ENCODE measurements at places on chromosomes 16 and 17. TPM values are rescaled to one million over a fixed set of nuclear protein-coding genes. Genes with fewer than 3 reads are reported as not detected.

DNA sequence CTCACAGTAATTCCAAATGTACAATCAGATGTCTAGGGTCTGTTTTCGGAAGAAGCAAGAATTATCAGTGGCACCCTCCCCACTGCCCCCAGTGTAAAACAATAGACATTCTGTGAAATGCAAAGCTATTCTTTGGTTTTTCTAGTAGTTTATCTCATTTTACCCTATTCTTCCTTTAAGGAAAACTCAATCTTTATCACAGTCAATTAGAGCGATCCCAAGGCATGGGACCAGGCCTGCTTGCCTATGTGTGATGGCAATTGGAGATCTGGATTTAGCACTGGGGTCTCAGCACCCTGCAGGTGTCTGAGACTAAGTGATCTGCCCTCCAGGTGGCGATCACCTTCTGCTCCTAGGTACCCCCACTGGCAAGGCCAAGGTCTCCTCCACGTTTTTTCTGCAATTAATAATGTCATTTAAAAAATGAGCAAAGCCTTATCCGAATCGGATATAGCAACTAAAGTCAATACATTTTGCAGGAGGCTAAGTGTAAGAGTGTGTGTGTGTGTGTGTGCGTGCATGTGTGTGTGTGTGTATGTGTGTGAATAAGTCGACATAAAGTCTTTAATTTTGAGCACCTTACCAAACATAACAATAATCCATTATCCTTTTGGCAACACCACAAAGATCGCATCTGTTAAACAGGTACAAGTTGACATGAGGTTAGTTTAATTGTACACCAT, 59.7 kb downstream of the HLF start:
- H3K36me3 ChIP-seq = no peaks in the 10 kb centered on the region
- H3K4me3 ChIP-seq = no peak overlapping the region
- no peak for DNase-seq

DNA sequence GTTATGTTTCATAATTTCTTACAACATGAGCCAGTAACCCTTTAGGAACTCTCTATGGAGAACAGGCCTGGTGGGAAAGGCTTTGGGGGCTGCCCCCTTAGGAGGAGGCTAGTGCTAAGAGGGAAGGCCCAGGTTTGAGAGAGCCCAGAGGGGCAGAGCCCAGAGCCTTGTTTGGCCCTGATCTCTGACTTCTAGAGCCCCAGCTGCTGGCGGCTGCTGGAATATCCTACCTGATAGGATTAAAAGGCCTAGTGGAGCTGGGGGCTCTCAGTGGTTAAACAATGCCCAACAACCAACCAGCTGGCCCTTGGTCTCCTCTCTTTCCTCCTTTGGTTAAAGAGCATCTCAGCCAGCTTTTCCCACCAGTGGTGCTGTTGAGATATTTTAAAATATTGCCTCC, 54.1 kb downstream of the IGF2BP1 start:
- H3K4me3 ChIP-seq = no peak overlapping the region
- H3K4me1 ChIP-seq = no peaks in the 10 kb centered on the region
- H3K27me3 ChIP-seq = peaks cover 3% of the 10 kb centered on the region
- no peak for DNase-seq

GRCh38 chr16:15653227-15653626, 3.2 kb downstream of the NDE1 start:
- H3K36me3 ChIP-seq = peaks cover 57% of the 10 kb centered on the region
- no peaks in the 10 kb centered on the region for H3K27me3 ChIP-seq
- H3K4me3 ChIP-seq = peak overlapping the region; percentile 65
- peak overlapping the region; percentile 41 for H3K27ac ChIP-seq
- peaks cover 60% of the 10 kb centered on the region for H3K4me1 ChIP-seq

GRCh38 chr16:4293822-4294457, 21.1 kb upstream of the TFAP4 start:
- DNase-seq = no peak
- no peaks in the 10 kb centered on the region for H3K4me1 ChIP-seq
- no peak overlapping the region for H3K27ac ChIP-seq
- no peaks in the 10 kb centered on the region for H3K36me3 ChIP-seq
- H3K4me3 ChIP-seq = no peak overlapping the region

DNA sequence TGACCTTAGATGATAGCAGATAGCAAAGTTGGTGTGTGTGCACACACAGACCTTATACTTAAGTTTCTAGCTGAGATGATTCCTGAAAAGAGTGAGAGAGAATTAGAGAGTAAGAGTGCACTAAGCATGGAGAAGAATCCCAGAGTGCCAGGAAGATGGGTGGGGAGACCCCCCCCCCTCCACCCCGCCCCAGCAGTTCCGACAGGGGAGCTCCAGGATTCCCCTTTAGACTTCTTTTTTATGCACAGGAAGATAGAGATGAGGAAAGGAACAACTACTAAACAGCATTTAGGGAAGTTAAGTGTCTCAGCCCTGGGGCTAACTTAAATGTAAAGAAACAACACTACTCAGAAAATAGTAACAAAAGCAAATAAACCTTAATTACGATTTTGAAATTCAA, 878.0 kb upstream of the GOT2 start:
- H3K27me3 ChIP-seq = no peaks in the 10 kb centered on the region
- no peak overlapping the region for H3K4me3 ChIP-seq
- H3K4me1 ChIP-seq = no peaks in the 10 kb centered on the region
- H3K27ac ChIP-seq = no peak overlapping the region
- no peaks in the 10 kb centered on the region for H3K36me3 ChIP-seq

Gene HOXB6
- not detected for total RNA-seq

DNA sequence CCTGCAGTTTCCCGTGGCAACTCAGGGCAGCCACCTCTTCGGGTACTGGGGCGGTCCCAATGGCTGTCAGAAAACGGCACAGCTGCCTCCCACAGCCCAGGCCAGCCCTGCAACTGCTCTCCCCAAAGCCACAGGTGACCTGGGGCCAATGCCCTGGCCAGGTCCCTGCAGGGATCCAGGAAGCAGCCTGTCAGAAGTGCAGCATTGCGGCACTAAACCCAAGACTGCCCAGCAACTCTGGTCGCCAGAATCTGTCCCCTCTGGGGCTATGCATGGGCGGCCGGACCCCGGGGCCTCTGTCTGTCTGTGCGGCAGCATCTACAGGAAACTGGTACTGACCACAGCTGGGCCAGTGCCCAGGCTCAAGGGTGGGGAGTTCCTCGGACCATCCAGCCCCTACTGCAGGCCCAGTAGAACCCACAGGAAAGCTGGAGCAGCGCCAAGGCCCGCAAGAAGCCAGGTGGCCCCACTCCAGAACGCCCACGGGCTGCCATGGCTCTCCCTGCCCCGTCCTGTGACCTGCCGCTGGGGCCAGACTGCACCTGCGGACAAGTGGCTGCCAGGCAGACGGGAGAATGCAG, 5.5 kb downstream of the CYBC1 start:
- H3K36me3 ChIP-seq = peaks cover 65% of the 10 kb centered on the region
- no peak for DNase-seq
- H3K27ac ChIP-seq = no peak overlapping the region
- H3K27me3 ChIP-seq = no peaks in the 10 kb centered on the region
- H3K4me1 ChIP-seq = peaks cover 60% of the 10 kb centered on the region

GRCh38 chr17:59669944-59670343, 37.3 kb downstream of the PTRH2 start:
- H3K4me3 ChIP-seq = peak overlapping the region; percentile 41
- H3K27me3 ChIP-seq = no peaks in the 10 kb centered on the region

DNA sequence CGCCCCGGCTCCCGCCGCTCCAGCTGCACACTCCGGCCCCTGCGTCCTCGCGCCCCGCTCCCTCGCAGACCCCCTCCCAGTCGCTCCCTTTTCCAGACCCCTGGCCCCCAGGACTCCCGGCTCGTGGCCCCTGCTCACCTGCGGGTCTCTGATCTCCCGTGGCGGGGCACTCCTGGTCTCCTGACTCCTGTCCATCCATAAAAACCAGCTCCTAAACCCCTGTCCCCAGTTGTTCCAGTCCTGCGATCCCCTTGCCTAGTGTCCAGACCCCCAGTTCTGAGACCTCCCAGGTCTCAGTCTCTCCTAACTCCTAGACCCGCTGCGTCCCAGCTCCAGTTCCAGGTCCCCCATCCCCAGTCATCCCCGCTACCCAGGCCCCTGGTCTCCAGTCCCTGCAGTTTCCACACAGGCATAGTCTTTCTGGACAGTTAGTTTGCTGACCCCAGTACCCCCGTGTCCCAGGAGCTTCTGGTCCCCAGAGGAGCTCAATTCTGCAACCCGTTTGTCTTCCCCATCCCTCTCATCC, 379 bp downstream of the SNX29 start:
- H3K27ac ChIP-seq = peak overlapping the region; percentile 77
- H3K4me1 ChIP-seq = peaks cover 61% of the 10 kb centered on the region
- H3K36me3 ChIP-seq = peaks cover 30% of the 10 kb centered on the region
- DNase-seq = no peak
- no peaks in the 10 kb centered on the region for H3K27me3 ChIP-seq
- peak overlapping the region; percentile 96 for H3K4me3 ChIP-seq

- H3K27me3 ChIP-seq = no peaks in the 10 kb centered on the region
- H3K27ac ChIP-seq = no peak overlapping the region
- no peak for DNase-seq
- peak overlapping the region; percentile 91 for H3K4me3 ChIP-seq
- H3K36me3 ChIP-seq = peaks cover 4% of the 10 kb centered on the region
- peaks cover 24% of the 10 kb centered on the region for H3K4me1 ChIP-seq
These were observed 1.6 kb upstream of the DUSP14 start for GRCh38 chr17:37488009-37488604.

DNA sequence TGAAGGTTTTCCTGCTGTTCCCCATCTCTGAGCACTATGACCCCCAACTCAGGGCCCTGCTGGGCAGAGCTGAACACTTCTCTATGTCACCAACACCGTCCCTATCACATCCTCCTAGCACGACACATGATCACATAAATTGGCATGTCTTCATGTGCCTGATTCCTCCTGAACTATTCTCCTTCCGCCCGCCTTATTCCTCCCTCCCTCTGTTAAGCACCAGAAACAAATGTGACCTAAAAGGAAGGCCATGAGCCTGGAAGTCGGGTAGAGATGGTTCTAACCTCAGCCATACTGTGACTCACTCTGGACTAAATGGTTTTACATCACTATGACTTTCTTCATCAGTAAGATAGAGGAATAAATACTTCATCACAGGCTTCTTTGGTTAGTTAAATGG, 80.8 kb upstream of the DYNLRB2 start:
- no peak for DNase-seq
- H3K27ac ChIP-seq = no peak overlapping the region

GRCh38 chr16:75997606-75998005, 271.3 kb upstream of the CPHXL start:
- H3K27me3 ChIP-seq = no peaks in the 10 kb centered on the region
- no peak overlapping the region for H3K4me3 ChIP-seq
- no peak for DNase-seq
- no peaks in the 10 kb centered on the region for H3K36me3 ChIP-seq
- no peak overlapping the region for H3K27ac ChIP-seq
- H3K4me1 ChIP-seq = no peaks in the 10 kb centered on the region

DNA sequence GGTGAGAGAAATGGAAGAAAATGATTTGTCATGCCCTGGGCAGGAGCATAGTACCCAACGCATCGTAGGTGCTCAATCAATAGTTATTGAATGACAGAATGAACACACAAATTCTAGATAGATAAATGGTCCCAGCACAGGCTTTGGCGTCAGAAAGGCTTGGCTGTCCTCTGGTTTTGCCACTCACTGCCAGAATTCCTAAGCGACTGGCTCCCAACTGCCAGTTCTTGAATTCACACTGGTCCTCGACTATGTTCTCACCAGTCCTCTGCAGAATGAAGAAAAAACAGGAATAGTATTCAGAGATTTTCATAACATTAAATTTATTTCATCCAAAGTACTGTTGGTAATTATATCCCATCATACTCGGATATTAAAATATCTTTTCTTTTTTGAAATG, 163.1 kb upstream of the NOL11 start:
- H3K36me3 ChIP-seq = peaks cover 7% of the 10 kb centered on the region
- no peak for DNase-seq
- H3K4me3 ChIP-seq = no peak overlapping the region
- no peaks in the 10 kb centered on the region for H3K4me1 ChIP-seq
- H3K27me3 ChIP-seq = no peaks in the 10 kb centered on the region

DNA sequence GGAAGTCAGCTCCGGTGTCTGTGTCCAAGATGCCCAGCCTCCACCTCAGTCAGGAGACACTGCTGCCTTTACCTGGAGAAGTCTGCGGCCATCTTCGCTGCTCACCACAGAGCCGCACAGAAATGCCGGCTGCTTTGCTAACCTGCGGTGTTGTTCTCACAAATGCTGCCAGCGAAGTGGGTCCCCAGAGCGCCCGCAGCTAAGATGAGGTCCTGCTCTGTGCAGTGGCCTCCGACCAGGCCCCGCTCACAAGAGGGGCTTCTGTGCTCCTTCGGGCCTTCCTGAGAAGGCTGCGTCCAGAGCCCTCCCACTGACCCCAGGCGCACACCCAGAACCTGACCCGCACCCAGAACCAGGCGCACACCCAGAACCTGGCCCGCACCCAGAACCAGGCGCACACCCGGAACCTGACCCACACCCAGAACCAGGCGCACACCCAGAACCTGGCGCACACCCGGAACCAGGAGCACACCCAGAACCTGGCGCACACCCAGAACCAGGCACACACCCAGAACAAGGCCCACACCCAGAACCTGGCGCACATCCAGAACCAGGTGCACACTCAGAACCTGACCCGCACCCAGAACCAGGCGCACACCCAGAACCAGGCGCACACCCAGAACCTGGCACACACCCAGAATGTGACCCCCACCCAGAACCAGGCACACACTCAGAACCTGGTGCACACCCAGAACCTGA, 51.5 kb upstream of the FASN start:
- no peak overlapping the region for H3K27ac ChIP-seq
- H3K4me3 ChIP-seq = no peak overlapping the region
- H3K4me1 ChIP-seq = no peaks in the 10 kb centered on the region
- H3K36me3 ChIP-seq = no peaks in the 10 kb centered on the region
